ENCODE measurements at places on chromosomes 3 and 15.

- no peak for DNase-seq
Observed at GRCh38 chr15:43748376-43748775, 2.1 kb downstream of the PDIA3 start.

- no peak for DNase-seq
Observed at GRCh38 chr3:93910097-93910496, 63.6 kb downstream of the PROS1 start.

DNA sequence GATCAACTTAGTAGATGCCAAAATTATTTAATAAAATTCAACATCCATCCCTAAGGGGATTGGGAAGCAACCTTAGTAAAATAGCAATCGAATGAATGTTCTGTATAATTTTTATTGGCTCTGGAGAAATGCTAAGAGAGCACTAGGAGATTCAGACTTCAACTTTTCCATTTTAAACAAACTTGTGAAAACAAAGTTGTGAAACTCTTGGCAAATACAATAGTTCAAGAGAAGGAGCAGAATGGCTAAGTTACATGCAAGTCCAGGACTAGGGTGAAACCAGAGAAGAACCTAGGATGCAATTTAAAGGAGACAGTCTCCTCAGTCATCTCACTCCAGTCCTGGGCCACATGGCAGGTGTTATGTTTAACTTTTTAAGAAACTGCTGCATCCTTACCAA, 16.7 kb upstream of the ZNF280D start:
- DNase-seq = no peak

DNA sequence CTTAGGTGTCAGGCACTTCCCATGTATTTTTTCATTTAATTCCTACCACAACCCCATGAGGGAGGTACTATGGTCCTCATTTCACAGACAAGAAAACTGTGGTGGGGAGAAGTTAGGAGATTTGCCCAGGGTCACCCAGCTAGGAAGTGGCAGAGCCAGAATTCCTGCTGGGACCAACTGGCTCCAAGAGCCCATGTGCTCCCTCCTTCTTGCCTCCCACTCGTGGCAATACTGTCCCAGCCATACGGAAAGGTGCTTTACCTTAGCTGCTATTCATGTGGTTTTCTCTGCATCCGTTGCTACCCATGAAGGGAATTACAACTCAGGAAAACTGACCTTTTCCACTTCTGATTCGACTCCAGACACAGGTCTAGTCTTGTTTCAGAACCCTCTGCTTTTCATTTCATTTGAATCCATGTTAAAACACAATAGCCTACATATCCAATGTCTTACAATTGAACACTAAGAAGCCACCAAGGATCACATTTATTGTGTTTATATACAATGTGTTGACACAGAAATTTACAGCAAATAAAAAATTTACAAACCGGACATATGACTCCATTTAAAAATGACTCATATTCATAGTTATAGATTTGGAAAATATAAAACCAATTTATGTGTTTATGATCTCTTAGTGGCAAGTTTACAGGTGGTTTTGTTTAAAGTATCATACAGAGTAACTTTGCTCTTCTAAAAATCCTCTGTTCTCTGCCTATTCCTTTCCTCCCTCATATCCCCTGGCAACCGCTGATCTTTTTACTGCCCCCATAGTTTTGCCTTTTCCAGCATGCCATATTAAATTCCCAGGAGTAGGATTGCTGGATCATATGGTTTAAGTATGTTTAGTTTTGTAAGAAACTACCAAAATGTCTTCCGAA, 58.8 kb downstream of the BTD start:
- DNase-seq = no peak

GRCh38 chr3:77500721-77501120, 460.8 kb downstream of the ROBO2 start:
- DNase-seq = no peak

DNA sequence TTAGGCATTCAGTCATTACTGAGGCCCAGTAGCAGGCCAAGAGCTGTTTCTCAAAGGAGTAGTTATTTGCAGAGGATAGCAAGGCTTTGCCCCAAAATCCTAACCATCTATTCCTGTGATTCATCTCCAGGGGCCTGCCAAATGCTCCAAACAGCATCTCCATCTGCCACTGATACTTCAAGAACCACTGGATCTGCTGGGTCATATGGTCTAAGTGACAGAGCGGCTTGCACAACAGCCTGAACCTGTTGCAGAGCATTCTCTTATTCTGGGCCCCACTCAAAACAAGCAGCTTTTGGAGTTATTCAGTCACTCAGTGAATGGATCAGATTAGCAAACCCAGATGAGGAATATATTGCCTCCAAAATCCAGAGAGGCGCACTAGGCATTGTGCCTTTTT, 68.8 kb upstream of the ALDH1A3 start:
- DNase-seq = no peak

- no peak for DNase-seq
Observed at GRCh38 chr3:122956693-122957455, 70.7 kb downstream of the SEMA5B start.

DNA sequence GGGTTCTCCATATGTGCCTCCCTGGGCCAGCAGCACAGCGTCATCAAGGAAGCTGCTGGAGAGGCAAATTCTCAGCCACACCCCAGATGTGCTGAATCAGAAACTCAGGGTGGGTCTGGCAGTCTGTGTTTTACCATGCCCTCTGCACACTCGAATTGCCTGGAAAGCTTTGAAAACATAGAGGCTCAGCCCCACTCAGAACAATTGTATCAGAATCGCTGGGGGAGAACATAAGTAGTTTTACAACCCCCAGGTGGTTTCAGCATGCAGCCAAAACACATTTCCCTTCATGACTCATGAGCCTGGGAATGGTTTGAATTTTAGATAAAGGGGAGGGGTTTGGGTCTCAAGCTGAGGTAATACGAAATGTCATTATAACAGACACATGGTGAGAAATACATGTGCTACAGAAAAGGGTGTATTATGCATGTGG, 9.6 kb downstream of the TGM4 start:
- DNase-seq = no peak

Data from CD4-positive, alpha-beta T cell treated with Interleukin-6 for 4 hours (primary cell).